ENCODE measurements at places on chromosomes 5 and 9.

- no peak for DNase-seq
Measured at GRCh38 chr9:111953444-111953843, 56.8 kb downstream of the UGCG start.

DNA sequence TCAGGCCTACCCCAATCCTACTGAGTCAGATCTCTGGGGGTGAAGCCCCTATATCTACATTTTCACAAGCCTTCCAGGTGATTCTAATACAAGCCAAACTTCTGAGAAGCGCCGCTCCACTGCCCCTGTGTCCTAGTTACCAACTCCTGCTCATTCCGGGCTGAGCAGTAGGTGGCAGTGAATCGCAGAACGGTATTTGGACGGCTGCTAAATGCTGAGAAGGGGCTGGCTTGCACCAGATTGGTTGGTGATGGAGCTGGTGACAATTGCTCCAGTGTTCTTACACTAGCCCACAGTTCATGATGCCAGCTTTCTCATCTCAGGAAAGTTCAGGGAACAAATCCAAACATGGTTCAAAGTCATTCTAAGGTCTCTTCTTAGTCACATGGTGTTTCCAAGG lies 31.1 kb upstream of the FGF1 start:
- DNase-seq, result no peak

- no peak for DNase-seq
Measured at GRCh38 chr9:124779368-124780059, 2.6 kb downstream of the OLFML2A start.

- DNase-seq, result no peak
Measured at GRCh38 chr5:179226696-179227095, 118.6 kb downstream of the ADAMTS2 start.

DNA sequence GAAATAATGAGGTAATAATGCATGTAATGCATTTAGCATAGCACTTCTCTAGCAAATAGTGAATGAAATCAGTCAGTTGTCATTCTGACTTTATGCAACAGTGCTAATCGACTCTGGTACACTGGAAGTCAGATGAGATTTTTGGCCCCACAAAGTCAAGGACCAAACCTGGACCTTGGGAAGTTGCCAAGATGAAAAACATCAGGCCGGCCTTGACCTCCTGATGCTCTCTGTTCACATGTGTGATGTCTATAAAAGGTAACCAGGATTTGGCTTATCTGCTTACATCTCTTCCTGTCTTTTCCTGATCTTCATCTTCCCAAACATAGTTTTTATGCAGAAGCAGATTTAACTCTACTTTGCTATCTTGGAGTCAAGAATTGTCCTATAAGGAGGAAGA lies 39.5 kb downstream of the SLC22A5 start:
- DNase-seq, result no peak

DNA sequence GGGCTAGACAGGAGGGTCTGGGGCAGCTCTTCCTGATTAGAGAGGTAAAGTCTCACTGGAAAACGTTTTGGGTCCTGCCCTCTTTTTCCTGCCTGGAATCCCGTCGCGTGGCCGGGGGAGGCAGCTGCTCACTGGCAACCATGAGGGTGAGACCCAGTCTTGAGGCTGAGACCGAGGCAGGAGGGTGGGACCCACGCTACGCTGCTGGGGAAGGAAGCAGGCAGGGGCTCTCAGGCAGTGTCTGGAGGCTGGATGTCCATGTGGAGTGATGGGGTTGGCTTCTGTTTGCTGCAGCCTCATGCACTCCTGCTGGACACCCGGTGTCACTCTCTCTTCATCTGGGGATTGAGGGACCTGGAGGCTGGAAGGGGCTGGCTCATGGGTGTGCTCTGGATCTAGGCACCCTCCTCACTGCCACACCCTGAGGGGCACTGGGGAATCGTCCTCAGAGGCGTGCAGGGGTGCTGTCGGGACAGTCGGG lies 11.3 kb upstream of the SLC2A6 start:
- no peak for DNase-seq
